ENCODE measurements at places on chromosomes 2 and 18.

DNA sequence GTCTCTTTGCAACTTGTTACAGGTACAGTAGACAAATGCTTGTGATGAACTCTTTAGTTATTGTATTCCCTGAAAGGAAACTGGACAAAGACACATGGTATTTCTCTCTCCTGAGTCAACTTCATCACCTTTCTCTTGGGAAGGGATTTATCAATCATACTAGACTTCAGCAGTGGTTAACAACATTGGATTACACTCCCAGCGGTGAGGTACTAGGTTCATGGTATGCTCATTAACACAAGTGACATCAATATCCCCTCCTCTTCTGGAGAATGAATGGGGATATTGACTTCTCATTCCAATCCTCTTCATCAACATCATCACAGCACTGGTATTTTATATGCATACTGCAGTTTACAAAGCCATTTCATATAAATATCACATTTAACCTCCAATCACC is 574.6 kb downstream of the ERBB4 start:
- DNase-seq: no peak

- no peak for DNase-seq
These were observed 214.4 kb upstream of the DSEL start for GRCh38 chr18:67730886-67731285.

GRCh38 chr2:72109291-72109690 is 38.4 kb downstream of the CYP26B1 start:
- DNase-seq: no peak

GRCh38 chr2:176096986-176097819 is 2.4 kb upstream of the HOXD12 start:
- peak; percentile 45 for DNase-seq

GRCh38 chr18:27750014-27750413 is 426.9 kb downstream of the CDH2 start:
- DNase-seq: no peak

GRCh38 chr18:3794537-3795348 is 344.8 kb downstream of the TGIF1 start:
- no peak for DNase-seq

DNA sequence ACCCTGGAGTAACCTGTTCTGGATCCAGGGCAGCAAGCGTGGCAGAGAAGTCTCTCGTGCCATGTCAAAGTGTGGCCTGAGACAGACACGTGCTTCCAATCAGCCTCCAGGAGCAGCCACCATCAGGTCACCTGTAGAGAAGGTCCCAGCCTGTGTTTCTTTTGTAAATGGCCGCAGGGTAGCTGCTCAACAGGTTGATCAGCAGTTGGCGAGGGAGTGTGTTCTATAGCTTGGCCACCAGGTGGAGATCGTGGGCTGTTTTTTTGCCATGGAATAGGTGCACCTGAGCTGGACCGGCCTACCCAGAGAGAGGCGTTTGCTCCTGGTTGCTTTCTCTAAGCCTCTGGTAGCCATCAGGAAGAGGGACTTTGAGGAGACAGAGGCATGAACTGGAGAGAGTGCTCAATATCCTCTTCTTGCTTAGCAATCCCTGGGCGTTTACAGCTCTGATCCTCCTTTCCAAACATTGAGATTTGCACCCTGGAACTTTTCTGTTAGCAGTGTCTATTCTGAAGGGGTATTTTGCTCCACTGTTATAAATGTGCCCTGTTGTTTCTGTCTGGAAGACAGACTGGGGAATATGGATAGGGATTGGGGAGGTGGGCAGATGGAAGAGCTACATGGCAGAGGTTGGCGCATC is 34.2 kb upstream of the EN1 start:
- peak; percentile 48 for DNase-seq

- no peak for DNase-seq
These were observed 60.3 kb upstream of the RBM44 start for GRCh38 chr2:237738255-237738654.

DNA sequence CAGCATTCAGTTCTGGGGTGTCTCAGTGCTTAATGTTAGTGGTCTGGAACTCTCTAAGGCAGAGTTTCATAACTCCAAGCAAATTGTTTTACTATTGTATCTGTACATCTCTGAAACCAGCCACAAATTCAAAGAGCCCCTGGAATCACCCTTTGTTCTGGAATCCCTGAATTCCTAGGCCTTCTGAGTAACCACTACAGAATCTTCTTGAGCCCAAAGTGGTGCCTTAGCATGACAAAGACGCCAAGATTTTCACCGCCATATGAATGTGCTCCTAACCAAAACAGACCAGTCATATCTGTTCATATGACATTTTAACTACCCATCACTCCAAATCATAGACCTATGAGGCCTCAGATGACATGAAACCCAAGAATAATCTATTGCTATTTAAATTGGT is 668.1 kb downstream of the EPHA4 start:
- no peak for DNase-seq

GRCh38 chr2:235478609-235479008 is 15.2 kb upstream of the AGAP1 start:
- DNase-seq: no peak

GRCh38 chr2:75133621-75134570 is 65.4 kb downstream of the TACR1 start:
- DNase-seq: no peak

DNA sequence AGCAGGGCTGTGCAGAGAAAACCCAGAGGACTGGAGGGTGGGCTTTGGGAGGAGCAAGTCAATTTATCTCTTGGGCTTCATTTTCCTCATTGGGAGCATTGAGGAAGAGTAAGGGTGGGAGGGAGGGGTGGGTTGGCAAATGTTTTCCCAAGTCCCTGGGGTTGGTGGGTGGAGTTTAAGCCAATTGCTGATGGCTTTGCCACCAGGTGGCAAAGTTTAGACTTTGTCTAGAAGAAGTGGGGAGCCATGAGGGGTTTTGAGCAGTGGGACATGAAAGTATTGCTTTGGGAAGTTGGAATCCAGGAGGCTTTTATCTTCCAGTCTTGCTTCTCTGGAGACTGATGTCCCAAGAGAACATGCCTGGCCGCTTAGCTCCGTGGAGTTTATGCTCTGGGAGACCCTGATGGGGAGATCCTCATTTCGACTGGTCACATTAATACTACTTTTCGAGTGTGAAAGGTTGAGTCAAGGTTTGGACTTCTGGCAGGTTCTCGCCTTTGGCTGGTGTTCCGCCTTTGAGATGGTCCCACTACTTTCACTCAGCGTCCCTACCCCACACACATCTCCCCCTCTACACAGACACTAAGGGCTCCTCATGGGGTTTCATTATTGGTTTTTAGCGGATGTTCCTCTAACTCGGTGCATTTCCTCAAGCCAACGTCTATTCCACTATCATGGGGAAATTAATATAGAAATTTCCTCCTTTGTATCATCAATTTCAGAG is 126.7 kb downstream of the PRKCE start:
- no peak for DNase-seq

- DNase-seq: no peak
These were observed 66.6 kb downstream of the ZBTB7C start for GRCh38 chr18:48342581-48342980.

- DNase-seq: no peak
These were observed 106.3 kb downstream of the GBX2 start for GRCh38 chr2:236061899-236062298.

- no peak for DNase-seq
These were observed 376 bp downstream of the NDUFA10 start for GRCh38 chr2:240024766-240025165.

DNA sequence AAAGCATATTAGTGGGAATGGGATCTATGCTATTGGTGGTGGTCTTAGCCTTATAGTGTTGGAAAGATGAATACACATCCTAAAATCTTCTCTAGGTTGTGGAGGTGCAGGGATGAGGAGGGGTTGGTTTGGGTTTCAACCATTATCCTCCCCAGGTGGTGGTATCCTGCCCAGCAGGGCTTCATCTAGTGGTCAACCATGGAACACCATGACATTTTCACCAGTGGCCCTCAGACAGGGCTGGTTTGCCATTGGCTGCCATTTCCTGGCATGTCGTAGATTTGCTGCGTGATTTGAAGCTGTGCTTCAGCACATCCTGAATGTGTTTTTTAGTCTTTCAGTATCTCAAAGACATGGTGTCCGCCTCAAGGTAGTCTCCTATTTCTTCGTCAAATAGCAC is 391.2 kb upstream of the HNRNPA3 start:
- no peak for DNase-seq

GRCh38 chr2:190636361-190636760 is 12.5 kb upstream of the NAB1 start:
- no peak for DNase-seq

- no peak for DNase-seq
These were observed 139.8 kb upstream of the DLX2 start for GRCh38 chr2:172242471-172242870.

DNA sequence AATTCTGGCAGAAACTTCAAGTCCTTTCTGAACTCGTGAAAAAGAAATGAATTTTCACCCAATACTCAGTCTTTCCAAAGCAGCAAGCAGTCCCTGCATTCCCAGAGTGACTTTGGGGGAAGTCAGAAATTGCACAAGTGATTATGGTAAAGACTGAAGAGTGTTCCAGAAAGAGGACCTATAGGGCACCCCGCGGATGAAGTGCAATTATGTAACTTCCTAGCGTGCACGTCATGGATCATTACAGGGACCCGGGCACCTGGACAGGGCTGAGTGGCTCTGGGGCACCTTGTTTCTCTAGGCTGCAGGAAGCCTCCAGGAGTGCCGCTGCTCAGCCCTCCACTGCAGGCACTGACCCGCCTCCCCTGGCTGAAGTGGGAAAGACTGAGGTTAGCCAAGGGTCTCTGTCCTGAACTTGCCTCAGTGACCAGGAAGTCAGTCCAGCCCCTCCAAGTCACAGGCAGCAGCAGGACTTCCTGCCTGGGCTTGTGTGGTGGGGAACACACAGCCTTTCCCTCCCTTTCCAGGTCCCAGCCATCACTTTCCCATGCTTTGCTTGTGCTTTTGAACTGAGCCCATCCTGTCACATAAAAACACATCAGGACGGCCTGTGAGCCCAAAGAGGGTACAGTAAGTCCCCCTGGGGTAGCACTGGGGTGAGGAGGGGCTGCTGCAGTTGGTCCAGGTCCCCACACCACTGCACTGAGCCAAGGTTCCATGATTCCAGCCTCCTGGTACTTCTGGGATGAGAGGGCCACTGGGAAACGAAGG is 19.8 kb downstream of the TMEM185B start:
- no peak for DNase-seq

- DNase-seq: no peak
These were observed 46.4 kb downstream of the ADCY3 start for GRCh38 chr2:24873619-24874018.

All from activated CD4-positive, alpha-beta T cell treated with anti-CD3 and anti-CD28 coated beads, Interleukin-2, amount 50 U/mL, for 24 hours (primary cell).